ENCODE measurements at places on chromosomes 13 and 19. TPM values are rescaled to one million over a fixed set of nuclear protein-coding genes. Genes with fewer than 3 reads are reported as not detected.
A peak's percentile ranks its signal among the peaks of the same experiment; 100 is the strongest.

GRCh38 chr19:42281146-42281826 lies 12.2 kb downstream of the CIC start:
- peak; percentile 64 for DNase-seq

- no peak for DNase-seq
Observed at GRCh38 chr19:34319230-34319585, 45.8 kb upstream of the GPI start.

DNA sequence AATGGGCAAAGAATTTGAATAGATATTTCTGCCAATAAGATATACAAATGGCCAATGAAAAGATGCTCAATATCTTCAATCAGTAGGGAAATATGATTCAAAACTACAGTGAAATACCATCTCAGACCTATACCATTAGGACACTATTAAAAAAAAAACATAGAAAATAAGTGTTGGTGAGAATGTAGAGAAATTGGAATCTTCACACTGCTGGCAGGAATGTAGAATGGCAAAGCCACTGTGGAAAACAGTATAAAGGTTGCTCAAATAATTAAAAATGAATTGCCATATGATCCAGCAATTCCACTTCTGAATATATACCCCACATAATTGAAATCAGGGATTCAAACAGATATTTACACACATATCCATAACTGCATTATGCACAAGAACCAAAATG lies 88.1 kb upstream of the STARD13 start:
- DNase-seq = no peak

DNA sequence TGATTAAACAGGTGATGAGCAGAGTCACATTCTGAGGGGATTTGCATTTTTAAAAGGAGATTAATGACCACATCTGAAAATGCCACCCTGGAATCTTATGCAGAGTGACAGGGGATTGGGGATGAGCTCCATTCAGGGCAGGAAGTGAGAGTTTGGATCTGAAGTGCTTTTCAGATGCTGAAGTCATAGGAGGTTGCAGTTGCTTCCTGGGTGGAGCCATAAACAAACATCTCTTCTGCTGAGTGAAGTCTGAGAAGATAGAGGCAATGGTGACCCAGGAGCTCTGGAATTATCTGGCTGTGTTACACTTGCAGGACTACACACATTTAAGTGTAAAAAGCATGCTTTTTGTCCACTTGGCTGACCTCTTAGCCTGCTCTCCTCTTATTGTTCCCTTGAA lies 51.4 kb upstream of the PSG8 start:
- DNase-seq = no peak

DNA sequence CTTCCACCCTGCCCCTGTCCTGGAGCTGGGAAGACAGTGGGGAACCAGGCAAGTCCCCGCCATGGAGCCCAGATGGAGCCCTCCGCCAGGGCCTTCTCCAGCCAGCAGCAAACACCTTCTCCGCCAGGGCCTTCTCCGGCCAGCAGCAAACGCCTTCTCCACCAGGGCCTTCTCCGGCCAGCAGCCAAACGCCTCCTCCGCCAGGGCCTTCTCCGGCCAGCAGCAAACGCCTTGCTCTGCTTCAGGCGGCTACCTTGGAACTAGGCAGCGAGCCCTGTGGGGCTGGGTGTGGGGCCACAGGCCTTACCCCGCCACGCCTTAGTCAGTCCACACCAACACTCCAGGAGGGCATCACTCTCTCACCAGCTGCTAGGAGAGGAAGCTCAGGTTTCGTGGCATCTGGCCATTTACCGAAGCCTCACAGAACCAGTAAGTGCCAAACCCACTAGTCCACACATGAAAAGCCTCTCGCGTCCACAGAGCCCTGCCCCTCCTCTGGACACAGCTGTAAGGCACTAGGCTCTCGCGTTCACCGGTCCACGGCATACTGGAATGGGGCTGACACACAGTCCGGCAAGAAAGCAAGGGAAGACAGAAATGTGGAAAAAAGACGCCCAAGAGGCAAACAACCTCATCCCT lies 41.0 kb downstream of the MLLT1 start:
- DNase-seq = no peak

DNA sequence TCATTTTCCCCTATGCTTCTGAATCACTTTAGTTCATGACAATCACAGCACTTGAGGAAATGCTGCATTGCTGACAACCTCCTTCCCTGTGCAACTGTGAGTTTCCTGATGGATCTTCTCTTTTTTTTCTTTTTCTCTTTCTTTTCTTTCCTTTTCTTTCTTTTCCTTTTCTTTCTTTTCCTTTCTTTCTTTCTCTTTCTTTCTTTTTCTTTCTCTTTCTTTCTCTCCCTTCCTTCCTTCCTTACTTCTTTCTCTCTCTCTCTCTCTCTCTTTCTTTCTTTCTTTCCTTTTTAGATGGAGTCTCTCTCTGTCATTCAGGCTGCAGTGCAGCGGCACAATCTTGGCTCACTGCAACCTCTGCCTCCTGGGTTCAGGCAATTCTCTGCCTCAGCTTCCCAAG lies 247.9 kb upstream of the HTR2A start:
- no peak for DNase-seq

GRCh38 chr13:49441846-49442245 lies 2.0 kb downstream of the CAB39L start:
- no peak for DNase-seq

DNA sequence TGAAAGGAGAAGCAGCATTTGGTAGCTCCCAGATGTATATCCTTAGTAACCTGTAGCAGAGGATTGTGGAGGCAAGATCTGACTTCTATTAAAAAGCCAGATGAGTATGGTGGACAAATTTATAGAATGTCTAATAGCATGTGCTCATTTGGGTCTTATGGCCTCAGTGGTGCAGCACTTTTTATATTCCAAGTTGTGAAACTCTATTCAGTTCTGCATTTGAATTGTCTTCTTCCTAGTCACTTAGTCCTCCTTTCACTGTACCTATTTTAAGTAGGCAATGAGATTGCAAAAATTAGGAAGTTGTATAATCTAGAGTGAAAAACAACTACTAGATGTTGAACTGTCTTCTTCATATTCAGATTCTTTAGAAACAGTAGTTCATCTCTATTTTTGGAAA lies 412.5 kb upstream of the PCDH9 start:
- DNase-seq = no peak

- DNase-seq = no peak
Observed at GRCh38 chr19:38337360-38337653, 1.7 kb downstream of the CATSPERG start.

- no peak for DNase-seq
Observed at GRCh38 chr19:55601084-55601483, 996 bp downstream of the ZNF524 start.

- DNase-seq = no peak
Observed at GRCh38 chr13:99731747-99732146, 230.5 kb downstream of the TM9SF2 start.

DNA sequence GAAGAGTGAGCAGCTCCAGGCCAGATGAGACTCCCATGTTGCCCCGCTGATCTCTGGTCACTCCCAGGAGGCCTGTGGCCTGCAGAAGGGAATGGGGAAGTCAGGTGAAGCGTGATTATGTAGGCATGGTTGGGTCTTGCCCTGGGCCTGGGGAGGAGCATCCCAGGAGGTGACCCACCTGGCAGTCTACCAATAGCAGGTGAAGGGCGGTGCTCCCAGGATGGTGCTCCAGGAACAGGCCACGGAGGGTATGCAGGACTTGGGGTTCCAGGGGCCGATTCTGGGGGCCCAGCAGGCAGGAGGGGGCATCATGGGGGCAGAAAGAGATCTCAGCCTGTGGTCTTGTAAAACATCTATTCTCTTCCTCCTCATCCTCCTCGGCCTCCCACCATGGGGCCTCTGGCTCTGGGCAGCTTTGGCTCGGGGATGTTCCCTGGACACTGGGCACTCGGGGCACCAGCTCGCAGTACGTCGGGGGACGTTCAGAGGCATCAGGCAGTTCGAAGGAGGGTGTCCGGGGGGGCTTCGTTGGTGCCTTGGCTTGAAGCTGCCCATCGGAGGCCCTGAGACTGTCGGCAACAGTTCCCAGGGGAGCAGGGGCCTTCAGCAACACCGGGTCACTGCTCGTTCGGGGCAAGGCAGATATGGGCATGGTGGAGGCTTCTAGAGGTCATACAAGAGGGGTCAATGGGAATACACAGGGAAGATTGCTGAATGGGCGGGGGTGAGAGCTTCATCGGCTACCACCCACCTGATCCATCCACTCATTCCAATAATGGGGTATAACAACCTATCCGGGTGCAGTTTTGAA lies 12.4 kb downstream of the SH2D3A start:
- no peak for DNase-seq

DNA sequence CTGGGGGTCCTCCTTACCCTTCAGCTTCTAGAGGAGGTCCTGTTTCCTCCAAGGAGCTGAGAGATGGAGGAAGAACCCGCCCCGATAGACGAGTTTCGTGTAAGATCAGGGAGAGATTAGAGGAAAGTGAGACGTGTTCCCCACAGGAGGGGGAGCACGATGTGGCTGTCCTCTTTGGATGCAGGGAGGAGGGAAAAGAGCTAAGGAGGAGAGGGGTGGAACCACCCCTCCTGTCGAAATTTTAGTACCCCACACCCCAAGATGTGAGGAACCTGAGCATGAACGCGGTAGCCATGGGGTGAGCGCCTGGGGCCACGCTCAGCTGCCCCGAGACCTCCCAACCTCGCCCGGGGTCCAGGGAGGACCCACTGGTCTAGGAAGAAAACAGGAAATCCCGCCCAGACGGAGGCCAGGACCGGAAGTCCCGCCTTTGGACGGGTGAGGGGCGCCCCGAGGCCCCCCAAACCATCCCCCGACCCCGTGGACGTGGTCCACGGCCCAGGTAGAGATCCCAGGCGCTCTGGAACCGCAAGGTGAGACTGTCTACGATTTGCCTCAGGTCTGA lies 1.2 kb downstream of the AKT1S1 start:
- DNase-seq = peak; percentile 48

- no peak for DNase-seq
Observed at GRCh38 chr13:46383383-46383782, 3.7 kb downstream of the RUBCNL start.

- no peak for DNase-seq
Observed at GRCh38 chr19:1253514-1254080, 5.2 kb downstream of the MIDN start.

DNA sequence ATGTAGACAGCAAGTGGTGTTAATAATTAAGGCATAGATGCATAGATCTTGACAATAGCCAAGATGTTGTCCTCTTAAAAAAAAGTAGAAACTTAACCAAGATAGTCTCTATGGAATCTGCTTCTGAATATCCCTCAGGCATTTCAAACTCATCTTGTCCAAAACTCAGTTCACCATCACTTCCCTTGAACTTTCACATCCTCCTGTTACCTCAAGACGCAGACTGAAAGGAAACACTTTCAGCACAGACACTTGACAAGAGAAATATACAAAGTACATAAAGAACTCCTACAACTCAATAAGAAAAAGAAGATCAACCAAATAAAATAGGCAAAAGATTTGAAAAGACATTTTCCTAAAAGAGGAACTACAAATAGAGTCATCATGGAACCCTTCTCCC lies 451.1 kb downstream of the FOXO1 start:
- DNase-seq = no peak

DNA sequence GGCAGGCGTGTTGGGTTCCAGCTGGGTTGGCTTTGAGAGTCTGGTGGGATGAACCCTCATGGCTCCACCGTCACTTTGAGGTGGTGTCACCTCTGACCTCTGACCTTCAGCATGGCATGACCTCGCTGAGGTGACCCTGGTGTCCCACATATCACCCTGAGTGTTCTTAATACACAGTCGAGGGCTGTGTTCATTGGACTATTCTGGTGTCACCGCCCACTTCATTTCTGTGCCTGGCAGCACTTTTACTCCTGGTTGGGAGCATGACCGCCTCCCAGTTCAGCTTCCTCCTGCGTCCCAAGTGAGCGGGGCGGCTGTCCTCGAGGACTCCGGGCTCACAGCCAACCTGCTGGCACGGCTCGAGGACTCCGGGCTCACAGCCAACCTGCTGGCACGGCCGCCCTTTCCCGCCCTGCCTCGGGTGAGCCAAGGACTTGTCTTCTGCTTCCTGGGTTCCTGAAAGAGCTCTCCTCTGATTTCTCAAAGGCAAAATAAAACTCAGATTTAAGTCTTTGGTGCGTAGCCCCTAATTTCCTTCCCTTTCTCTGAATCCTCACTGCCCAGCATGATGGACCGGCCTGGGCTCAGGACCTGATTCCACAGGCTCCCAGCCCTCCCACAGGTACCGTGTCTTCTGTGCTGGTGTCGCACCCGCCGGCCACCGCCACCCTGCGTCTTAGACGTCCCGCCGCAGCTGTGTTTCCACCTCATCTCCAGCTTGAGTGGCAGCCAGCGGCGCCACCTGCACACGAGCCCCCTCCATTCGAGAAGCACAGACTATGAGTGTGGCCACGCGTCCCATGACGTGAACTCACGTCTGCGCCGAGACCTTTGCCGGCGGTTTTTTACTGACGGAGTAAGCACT lies 10.4 kb downstream of the ATP4B start:
- peak; percentile 68 for DNase-seq

DNA sequence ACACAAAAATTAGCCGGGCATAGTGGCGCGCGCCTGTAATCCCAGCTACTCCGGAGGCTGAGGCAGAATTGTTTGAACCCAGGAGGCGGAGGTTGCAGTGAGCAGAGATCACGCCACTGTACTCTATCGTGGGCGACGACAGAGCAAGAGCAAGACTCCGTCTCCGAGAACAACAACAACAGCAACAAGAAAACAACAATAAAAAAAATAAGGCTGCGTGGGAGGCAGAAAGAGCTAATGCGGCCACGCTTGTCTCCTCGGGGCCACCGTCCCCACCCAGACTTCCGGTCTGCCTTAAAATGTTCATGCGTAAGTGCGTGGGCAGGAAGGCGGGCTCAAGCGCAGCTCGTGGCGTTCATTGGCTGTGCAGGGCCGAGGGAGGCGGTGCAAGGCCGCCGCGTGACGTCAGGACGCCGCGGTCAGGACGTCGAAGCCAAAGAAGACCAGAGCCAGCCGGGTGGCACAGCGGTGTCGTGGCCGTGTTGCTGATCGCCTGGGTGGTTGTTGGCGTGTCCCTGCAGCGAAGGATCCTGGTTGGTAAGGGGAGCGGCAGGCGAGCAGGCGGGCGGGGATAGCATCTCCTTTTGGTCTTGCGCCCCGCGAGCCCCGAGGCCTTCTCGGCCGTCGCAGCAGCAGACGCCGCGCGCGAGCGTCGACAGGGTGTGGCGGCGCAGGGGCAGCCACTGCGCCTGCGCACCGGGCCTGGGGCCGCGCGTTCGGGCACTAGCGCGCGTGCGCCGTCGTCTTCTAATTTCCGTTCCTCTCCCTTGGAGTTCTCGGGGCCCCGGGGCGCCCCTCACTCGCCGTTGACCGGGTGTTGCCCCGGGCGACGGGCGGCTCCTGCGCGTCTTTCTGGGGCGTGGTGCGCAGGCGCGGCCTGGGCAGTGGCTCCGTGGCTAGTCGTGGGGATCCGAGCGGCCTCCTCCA lies at the start of gene LENG8:
Gene LENG8, plus strand, starts transcription at position 426 of the 927 bp plus-strand sequence. CDS start 2,146 bp downstream, outside the sequence.
- peak; percentile 97 for DNase-seq

GRCh38 chr19:17721821-17722220 lies 2.5 kb downstream of the MAP1S start:
- DNase-seq = peak; percentile 47

- DNase-seq = no peak
Observed at GRCh38 chr13:44024846-44025195, 145.1 kb downstream of the LACC1 start.

Gene PRX
- total RNA-seq = 0.72 TPM

Gene CLASRP
- total RNA-seq = 12.1 TPM

Gene WDFY2
- 3.8 TPM for total RNA-seq

Gene MADCAM1
- 0.12 TPM for total RNA-seq

Gene HRC
- under 0.01 TPM for total RNA-seq

Gene NLRP4
- not detected for total RNA-seq

Gene SCAMP4
- total RNA-seq = 67.9 TPM

Gene RASAL3
- 0.72 TPM for total RNA-seq

Gene C1QTNF9
- not detected for total RNA-seq

Gene DIRAS1
- 1.9 TPM for total RNA-seq

Gene SIGLEC8
- total RNA-seq = not detected

Gene MATK
- not detected for total RNA-seq

Gene CEACAM1
- total RNA-seq = 0.12 TPM

Gene ACP7
- total RNA-seq = not detected
